Cerebellum (tissue), 4 donors: ENCODE measurements at places on chromosomes 13 and 19.

DNA sequence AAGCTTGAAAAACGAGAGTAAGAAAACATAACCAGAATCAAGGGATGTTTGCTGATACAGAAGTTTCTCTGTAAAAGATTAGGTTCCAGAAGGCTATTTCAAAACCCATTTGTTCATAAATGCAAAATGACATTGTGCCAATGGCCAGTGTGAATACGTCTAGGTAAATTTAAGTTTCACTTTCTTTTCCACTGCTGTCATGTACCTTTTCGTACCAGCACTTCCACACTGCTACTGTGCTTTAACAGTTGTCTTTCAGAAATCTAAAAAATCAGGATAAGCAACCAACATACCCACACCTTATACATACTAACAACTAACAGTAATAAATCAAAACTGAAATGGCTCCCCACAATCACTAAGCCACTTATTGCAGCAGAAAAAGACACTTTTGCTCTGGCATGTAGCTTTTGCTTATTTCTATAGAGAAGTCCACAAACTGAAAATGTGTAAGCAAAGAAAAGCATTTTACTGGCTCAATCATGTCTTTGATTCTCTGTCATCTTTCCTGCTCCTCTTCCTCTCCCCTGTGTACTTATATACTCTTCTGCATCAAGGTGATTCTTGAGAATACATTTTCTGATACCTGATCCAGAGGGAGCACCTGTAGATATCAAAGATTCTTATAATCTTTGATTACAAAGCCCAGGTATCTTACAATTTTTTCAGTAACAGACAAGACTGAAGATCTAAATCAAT lies 34.3 kb downstream of the ELF1 start:
- DNase-seq: no peak

- DNase-seq: no peak
These were observed 5.7 kb downstream of the DCAF15 start for GRCh38 chr19:13958043-13958442.

GRCh38 chr13:24080134-24080533 lies 80.4 kb upstream of the SPATA13 start:
- no peak for DNase-seq

GRCh38 chr13:82829040-82829439 lies 1053.2 kb downstream of the SLITRK1 start:
- DNase-seq: no peak

DNA sequence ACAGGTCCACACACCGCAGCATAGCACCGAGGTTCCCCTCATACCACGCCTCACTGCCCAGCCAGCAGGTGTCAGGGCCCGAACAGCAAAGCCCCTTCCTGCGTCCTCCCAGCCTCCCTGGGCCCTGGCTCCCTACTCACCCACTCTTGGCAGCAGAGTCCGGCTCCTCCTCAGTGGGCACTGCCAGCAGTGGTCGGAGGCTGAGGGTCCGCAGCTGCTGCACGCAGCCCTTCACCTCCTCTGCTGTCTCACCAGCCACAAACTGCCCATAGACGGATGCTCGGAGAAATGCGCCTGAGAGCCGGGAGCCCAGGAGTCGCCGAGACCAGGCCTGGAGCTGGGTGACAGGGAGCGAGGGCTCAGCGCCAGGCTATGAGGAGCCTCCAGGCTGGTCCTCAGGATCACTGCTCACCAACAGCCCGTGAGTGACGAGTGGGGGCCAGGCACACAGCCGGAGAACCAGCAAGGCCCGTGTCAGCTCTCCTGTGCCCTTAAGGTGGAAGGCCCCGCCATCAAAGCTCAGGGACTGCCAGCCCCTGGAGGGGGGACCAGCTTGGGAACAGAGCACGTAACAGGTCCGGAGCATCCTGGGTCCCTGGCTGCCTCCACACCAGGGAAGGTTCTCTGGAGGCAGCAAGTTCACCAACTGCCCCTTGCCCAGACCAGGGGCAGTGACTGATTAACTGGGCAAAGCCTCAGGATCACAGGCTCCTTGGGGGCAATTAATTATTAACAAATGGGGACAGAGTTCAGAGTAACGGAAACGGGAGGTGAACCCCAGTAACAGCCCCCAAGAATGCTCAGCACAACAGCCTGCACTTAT lies at the start of gene PRODH2:
Gene PRODH2 (minus strand): TSS at position 626 of the 823 bp plus-strand sequence. CDS start 40 bp downstream, at position 586.
- no peak for DNase-seq

DNA sequence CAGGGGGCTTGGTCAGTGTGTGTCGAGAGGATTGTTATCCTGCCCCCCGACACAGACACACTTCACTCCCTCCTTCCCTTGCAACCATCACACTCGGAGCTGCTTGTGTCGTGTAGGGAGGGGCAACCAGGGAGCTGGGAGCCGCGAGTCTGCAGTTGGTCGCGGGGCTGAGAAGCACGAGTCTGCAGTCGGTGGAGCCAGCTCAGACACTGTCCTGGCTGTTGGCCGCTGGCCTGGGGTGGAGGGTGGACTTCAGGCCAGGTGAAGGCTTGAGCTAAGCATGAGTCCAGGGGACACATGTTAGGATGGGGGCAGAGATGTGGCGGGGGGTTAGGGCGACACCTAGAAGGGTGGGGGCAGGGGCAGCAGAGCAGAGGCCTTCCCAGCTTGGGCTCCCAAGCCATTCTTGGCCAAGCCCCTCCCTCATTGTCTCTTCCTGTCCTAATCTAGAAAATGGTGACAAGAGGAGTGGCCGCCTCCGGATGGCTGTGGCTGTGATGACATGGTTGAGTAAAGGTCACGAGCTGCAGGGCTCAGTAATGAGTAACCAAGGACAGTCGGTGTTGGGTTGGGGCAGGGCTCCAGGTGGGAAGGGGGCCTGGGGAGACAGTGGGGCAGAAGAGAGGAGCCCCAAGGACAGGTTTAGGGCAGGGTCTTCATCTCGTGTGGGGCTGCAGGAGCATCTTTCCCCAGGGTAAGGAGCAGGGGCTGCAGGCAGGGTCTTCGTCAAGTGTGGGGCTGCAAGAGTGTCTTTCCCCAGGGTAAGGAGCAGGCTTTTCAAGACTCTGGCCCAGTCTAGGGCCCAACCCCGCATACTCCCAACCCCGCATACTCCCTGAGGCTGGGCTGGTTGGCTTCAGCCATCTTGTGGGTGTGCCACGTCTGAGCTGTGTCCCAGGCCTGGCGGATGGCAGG lies 8.6 kb downstream of the PPP5C start:
- DNase-seq: no peak

DNA sequence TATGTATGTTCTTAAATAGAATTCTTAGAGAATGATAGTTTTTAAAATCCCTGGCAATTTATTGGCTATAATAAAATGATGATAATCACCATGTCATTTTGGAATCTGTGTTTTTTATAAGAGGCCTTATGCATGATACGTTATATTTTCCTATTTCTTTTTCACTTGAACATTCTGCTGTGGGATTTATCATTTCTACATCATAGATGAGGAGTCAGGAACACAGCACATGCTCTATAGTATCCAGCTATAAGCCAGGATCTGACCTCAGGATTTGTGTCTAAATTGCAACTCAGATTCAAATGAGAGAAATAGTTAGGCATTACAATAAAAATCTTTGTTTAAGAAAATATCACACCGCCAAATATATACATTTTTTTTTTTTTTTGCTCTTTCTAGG lies 928.0 kb downstream of the EFNB2 start:
- no peak for DNase-seq

DNA sequence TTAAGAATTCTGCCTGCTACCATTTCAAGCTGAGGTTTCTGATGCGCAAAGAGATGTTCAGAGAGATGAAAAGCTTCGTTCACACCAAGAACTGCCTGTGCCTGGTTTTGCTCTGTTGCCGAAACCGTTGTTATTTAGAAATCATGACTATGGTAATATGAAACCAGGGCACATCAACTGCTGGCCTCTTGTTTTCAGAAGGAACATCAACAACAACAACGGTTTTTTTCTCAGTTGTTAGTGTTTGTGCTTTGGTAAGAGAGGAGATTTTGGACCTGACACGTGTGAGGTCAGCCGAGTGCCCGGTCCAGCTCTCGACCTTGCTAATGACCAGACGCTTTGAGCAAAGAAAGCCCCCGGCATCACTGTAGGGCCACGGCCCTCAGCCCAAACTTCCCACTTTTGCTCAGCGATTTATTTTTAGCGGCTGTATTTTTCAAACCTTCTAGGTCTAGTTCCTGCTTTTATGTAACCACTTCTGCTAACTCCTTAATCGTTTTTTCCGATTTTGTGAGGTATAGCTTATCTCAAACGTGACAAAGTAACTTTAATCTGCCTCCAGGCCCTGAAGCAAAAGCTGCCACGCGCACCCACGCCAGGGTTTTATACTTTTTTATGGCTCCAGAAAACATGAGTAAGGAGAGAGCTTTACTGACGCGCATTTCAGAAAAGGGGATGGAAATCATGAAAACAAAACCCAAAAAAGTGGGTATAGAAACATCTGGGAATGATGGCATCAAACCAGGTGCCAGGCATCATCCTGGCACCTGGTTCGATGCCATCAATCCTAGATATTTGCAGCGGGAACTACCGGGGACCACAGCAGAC lies 42.0 kb downstream of the KLF2 start:
- DNase-seq: no peak

- DNase-seq: no peak
These were observed 83.1 kb downstream of the TNFSF13B start for GRCh38 chr13:108352599-108352998.

GRCh38 chr19:49716154-49716553 lies 25.2 kb downstream of the CPT1C start:
- no peak for DNase-seq

GRCh38 chr19:46634045-46634655 lies 1.9 kb downstream of the GNG8 start:
- peak; percentile 63 for DNase-seq

DNA sequence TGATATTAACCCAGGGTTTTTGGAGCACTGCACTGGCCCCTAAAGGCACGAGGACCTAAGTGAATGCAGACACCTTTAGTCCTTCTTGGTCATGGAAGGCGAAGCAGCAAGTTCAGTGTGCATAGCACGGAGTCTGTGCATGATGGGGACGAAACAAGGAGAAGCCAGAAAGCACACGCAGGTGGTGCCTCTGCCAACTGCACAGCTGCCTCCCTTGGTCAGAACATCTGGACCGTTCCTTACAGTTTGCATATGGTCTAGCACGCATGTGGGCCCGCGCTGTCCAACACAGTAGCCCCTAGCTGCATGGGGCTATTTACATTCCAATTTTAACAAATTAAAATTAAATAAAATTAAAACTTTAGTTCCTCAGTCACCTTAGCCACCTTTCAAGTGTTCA lies 44.0 kb downstream of the FLT3 start:
- DNase-seq: no peak

DNA sequence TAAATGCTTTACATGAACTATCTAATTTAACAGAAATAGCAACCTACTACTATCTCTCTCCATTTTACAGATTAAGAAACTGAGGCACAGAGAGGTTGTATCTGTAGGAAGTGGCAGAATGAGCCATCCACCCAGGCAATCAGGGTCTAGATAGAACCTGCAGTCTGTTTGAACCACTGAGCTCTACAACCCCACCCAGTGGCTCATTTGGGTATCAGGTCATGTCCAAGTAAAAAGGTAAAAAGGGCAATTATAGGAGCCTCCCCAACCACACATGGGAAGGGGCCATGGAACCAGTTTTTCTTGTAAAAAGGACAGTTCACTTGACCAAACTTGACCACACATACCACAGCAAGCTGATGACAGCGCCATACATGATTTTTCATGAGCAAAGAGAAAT lies 92.9 kb upstream of the SGCG start:
- DNase-seq: no peak

GRCh38 chr13:35198613-35199200 lies 256.6 kb downstream of the NBEA start:
- DNase-seq: peak; percentile 7

DNA sequence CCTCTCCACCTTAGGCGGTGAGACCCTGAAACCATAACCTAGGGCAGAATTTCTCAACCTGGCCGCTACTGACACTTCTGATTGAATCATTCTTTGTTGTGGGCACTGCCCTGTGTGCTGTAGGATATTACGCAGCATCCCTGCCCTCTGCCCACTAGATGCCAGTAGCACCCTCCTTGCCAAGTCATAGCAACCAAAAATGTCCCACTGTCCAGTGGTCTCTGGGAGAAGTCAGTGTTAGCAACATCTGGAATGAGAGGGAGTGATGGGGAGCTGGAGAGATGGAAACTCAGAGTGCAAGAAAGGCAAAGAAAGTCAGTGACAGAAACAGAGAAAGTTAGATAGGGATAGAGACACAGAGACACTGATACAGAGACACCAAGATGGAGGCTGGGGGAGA lies 13.6 kb downstream of the KLK4 start:
- DNase-seq: no peak

DNA sequence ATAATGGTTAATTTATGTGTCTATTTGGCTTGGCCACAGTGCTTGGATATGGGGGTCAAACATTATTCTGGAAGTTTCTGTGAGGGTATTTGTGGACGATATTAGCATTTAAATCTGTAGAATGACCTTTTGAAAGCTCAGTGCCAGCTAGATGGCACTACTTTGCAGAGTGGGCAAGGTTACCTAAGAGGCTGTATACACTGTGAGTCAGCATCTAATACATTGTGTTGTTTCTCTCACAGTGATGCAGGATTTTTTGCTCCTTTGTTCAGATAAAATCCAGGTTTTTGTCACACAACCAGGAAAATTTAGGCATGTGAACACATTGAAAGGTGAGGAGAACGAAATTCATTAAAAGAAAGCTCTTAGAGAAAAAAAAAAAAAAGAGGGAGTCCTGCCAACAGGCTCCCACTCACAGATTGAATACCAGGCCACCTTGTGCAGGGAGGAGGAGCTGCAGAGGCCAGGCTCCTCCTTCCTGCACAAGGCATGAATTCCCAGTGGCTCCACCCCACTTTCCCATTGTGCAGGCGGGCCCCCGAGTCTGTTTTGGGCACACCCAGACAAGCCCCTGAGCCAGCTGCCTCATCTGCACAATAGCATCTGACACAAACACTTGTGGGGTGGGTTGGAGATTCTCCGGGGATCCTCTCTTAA lies 551.0 kb upstream of the ATXN8OS start:
- no peak for DNase-seq

- DNase-seq: peak; percentile 39
These were observed 23.9 kb upstream of the OXGR1 start for GRCh38 chr13:97018029-97018819.

DNA sequence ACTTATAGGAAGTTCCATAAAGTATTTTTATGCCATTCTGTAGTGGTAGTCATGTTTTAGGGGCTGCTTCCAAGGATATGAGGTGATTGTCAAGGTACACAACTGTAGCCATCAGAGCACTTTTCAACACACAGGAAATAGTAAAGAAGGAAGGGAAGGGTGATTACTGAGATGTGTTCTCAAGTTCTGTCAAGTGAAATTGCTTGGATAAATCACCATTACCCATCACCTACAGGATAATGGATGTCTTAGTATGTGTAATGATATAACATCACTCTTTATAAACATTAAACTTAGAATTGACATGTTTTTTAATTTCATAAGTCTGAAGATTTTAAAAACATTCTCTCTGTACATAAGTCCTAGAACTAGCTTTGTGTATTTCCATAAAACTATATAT lies 487.9 kb downstream of the DCT start:
- DNase-seq: no peak

DNA sequence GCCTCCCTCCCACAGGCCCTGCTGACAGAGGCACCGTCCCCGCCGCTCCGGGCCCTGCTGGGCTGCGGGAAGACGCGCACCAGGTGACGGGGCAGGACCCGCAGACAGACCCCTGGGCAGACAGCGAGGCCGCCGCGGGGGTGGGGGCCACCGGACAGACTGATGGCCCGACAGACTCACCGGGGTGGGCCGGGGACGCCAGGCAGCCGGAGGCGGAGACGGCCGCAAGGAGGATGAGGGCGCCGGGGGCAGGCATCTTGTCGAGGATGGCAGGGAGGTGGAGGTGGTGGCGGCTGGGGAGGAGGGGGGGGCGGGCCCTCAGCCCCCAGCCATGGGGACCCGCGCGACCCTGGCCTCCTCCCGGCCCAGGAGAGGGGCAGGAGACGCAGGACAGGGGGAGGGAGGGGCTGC lies 309 bp downstream of the LMTK3 start:
- no peak for DNase-seq
